Tibial nerve (tissue), 4 donors: ENCODE measurements at places on chromosomes 12 and 14. TPM values are rescaled to one million over a fixed set of nuclear protein-coding genes. Genes with fewer than 3 reads are reported as not detected.

GRCh38 chr12:121786440-121786825 is 7.1 kb downstream of the RHOF start:
- no peak for DNase-seq

- DNase-seq = no peak
Observed at GRCh38 chr14:60085085-60085484, 6.6 kb upstream of the PCNX4 start.

- DNase-seq = no peak
Observed at GRCh38 chr12:64655141-64655540, 44.8 kb downstream of the RASSF3 start.

DNA sequence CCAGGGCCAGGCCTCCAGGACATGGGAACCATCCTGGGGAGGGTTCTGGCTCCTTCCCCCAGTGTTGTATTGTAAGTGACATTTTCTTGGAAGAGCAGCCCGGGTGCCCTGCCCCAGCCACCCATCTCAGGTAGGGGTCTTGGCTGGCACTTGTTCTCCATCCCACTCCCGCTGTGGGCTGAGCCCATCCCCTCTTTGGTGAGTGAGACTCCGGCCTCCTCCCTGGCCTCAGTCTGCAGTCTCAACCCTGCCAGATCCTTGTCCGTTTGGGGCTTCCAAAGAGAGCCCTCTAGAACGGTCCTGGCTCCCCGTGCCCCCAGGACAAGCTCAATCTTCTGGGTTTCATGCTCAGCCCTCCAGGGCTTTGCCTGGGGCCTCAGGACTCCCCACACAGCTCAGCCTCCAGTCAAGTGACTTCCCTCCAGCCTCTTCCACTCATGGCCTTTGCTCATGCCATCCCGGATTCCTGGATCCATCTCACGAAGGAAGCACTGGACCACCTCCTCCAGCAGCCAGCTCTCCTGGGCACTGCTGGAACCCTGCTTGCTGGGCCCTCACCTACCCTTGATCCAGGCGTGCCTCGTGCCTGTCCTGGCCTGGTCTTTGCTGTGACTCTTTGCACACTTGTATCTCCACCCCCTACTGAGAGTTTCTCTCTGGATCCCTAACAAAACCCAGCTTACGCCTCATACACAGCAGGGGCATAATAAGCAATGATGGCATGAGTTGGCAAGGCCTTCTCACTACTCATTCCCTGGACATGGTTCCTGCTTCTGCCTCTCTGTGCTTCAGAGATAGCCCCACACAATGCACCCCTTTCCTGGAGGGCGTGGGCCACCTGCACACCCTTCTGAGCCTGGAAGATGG is 297.4 kb upstream of the RTL1 start:
- no peak for DNase-seq

IFNG-AS1 gene
- total RNA-seq = not detected
